ENCODE measurements at places on chromosomes 4 and X.

GRCh38 chr4:108148316-108148715 lies 20.4 kb downstream of the LEF1 start:
- DNase-seq = no peak

DNA sequence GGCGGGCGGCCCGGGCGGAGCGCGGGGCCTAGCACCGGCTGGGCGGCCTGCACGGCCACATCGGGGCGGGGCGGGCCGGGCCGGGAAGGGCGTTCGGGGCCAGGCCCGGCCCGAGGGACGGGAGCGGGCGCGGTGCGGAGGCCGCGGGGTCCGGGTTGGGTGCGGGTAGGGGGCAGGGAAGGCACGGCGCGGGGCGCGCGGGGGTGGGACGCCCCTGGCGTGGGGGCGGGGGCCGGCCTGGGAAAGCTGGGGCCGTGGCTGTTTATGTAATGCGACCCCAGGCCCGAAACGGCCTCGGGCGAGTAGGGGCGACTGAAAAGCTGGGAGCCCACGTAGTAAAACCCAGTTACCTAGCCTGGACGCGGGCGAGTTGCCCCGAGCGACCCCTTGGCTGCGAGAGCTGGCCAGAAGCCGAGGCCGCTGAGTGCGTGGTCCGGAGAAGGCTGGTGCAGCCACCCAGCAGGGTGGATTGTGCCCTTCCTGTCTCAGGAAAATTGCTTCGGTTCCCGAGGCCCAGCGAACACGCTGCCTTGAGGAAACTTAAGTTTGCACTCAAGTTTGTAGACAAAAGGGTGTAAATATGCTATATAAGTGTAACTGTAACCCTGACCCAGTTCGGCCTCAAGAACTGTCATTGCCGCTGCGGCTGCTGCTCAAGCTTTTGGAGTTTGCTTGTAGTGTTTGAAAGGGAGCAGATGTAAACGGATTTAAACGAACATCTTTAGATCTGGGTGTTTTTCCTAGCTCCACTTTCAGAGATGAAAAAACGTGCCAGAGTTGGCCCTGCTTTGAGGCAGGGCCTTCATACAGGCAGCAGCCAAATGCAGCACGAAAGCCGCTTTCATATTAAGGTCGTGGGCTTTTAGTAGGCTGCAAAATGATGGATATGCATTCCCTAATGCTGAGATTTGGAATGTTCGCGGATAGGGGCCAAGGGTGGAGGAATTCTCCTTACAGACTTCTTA lies 674 bp downstream of the SEC24B start:
- DNase-seq = peak; percentile 46

DNA sequence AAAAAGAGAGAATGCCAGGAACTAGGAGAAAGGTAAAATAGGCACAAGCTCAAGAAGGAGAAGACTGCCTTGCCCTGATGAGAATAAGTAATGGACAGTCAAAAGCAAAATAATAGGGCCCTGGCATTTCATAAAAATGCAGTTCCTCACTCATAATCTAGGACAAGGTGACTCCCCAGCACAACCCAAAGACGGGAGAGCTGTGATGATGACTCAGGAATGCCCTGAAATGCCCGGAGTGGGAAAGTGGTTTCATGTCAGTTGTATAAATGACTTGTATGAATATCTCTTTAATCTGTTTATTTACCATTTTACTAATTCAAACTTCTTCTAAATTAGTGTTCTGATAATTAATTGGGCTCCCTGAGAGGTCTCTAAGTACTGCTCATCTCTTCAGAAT lies 28.8 kb upstream of the SETD7 start:
- no peak for DNase-seq

GRCh38 chr4:128031756-128032384 lies 29.2 kb upstream of the LARP1B start:
- no peak for DNase-seq

- peak; percentile 25 for DNase-seq
Measured at GRCh38 chr4:155025762-155026457, 182.5 kb upstream of the NPY2R start.

DNA sequence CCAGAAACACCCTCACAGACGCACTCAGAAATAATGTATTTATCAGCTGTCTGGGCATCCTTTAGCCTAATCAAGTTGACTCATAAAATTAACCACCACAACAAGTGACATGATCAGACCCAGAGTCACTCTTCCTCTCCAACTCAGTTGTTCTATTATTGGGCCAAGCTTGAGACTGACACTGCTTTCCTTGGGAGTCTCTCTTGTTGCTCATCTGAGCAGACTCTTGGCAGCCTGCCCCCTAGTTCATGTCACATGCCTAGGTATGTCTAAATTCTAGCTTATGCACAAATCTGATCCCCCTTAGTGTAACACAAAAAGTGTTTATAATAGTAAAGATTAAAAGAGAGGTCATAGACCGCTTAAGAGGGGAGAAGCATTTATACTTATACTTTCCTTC lies 72.6 kb upstream of the ADAMTS3 start:
- no peak for DNase-seq

GRCh38 chrX:133007458-133007857 lies 49.0 kb upstream of the HS6ST2 start:
- no peak for DNase-seq

- no peak for DNase-seq
Measured at GRCh38 chrX:69046996-69047490, 118.2 kb downstream of the PJA1 start.

- DNase-seq = peak; percentile 49
Measured at GRCh38 chr4:101258883-101259282, 88.4 kb downstream of the PPP3CA start.

DNA sequence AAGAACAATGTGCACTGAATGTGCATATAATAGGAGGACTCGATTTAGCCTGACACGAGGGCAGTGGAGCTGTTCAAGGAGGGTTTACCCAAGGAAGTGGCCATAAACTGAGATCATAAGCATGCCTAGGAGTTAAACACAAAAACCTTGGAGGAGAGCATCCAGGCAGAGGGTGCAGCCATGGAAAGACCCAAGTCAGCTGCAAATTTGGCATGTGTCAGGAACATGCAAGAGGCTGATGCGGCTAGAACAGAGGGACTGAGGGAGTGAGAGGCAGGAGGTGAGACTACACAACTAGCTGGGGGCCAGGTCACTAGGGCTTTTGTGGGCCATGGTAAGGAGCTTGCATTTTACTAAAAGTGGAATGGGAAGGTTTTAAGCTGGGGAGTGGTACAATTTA lies 55.6 kb downstream of the PRPS1 start:
- DNase-seq = no peak

DNA sequence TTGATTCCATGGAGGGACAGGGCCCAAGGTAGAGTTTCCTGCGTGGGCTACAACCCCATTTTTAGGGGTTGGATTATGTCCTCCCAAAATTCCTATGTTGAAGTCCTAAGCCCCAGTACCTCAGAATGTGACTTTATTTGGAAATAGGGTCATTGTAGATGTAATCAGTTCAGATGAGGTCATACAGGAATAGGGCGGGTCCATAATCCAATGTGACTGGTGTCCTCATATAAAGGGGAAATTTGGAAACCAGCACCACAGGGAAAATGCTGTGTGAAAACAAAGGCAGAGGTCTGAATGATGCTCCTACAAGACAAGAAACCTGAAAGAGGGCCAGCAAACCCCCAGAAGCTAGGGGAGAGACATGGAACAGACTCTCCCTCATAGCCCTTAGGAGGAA lies 31.1 kb upstream of the MAMLD1 start:
- DNase-seq = no peak

DNA sequence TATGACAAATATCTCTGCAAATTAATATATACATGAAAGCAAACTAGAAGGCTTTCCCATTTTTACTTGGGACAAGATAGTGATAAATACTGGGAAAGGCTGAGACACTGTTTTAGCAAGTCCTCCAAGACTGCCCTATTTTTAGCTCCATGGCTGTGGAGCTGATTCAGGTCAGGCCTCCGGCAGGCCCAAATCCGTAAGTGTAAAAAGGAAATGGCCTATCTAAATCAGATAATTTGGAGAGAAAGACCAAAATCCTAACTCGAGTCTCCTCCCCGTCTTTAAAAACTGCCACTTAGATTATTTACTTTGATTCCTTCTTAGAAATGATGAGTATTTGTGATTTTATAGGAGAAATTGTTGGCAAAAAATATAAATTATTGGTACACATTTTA lies 2.9 kb downstream of the OTUD4 start:
- no peak for DNase-seq

- DNase-seq = no peak
Measured at GRCh38 chrX:1389181-1389992, 2.5 kb downstream of the SLC25A6 start.
